ENCODE measurements at places on chromosomes 2 and 18.

DNA sequence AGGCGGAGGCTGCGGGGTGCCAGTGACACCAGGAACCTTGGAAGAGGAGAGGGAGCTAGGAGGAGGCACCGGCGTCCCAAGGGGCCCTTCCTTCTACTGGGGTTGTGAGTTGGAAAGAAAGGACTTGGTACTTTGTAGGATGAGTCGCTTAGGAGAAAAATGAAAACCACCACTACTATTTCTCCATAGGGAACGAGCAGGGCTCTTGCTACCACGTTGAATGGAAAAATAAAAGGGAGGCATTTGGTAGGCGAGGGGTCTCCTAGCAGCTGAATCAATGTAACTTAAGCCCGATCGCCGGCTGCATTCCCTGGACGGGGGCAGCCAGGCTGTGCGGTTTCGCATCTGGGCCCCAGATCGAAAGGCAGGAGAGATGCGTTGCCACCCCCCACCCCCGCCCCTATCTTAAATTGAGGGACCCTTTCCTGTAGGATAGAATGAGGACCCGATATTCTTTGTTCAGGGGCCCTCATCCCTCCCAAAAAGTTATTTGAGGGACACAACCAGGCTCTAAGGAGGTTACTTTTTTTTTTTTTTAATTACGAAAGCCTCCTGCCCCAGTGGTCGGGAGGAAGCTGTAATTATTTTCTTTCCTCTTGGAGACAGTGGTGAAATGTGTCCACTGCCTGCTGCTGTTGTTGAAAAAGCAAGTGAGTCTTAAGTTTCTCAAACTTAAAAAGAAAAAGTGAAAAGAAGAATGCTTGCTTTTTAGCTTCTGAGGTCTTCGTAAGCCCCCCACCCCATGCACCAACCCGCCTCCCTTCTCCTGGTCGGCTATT lies 1.3 kb downstream of the IGFBP2 start:
- no peak for DNase-seq

DNA sequence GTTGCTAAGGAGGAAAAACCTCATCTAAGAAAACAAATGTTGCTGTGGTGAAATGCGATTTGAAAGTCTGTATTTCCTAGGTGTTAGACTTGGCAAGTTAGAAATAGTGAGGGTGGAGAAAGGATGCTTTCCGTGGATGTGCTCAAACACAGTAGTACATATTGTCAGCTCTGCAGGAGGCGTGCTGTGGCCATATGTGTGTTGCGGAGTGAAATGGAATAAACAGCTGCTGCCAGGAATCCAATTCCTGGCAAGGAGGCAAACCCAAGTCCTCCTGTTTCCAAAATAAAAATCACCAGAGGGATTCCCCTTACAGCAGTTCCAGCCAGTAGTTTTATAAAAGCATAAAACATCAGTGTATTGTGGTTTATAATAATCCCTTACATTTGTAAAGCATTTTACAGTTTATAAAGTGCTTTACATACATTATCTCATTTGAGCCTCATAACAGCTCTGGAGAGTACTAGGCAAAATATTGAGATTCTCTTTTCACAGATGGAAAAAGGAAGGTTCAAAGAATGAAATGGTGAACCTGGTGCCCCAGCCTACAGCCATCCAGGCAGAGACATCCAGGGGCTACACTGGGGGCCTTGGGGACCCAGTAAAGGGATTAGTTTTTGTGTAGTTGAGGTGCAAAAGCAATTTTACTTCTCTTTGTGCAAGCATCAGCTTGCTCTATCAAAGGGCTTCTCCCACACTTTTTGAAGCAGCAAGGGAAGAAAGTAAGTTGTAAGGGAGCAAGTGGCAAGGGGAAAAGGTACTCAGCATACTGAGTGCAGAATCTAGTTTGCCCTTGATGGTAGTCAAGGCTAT lies 206.0 kb downstream of the AGPS start:
- no peak for DNase-seq

- no peak for DNase-seq
Observed at GRCh38 chr2:76501641-76502040, 790.9 kb upstream of the GCFC2 start.

DNA sequence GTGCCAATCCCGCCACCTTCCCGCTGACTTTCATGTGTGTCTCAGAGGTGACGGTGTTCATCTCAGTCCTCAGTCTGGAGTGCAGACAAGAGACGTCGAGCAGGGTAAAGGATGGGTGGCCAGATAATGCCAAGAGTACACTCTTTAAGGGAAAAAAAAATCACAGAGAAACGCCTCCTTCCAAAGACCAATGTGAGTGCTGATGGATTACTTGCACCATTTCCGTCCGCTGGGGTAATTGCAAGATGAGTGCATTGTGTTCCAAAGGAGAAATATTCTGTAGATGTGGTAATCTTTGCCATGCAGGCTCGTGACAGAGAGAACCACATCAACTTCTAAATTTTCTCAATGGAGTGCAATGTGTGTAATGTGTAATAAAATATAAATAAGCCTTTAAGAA lies 81.0 kb downstream of the KLHL29 start:
- no peak for DNase-seq

DNA sequence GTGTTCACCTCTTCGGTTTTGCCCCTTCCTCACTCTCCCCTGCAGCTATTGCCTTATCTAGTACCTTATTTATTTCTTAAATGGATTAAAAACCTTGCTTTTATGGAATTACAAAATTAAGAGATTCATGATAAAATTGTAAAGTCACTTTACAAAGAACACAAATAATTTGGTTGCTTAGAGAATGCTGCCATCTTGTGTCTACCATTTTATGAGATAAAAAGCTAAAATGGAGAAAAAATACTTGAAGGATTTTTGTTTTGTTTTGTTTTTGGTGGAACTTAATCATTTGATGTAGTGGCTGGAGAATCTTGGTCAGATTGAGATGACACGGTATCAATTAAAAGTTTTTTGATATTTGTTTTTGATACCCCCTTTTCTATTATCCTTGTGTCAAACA lies 69.6 kb downstream of the R3HDM1 start:
- DNase-seq, result no peak

DNA sequence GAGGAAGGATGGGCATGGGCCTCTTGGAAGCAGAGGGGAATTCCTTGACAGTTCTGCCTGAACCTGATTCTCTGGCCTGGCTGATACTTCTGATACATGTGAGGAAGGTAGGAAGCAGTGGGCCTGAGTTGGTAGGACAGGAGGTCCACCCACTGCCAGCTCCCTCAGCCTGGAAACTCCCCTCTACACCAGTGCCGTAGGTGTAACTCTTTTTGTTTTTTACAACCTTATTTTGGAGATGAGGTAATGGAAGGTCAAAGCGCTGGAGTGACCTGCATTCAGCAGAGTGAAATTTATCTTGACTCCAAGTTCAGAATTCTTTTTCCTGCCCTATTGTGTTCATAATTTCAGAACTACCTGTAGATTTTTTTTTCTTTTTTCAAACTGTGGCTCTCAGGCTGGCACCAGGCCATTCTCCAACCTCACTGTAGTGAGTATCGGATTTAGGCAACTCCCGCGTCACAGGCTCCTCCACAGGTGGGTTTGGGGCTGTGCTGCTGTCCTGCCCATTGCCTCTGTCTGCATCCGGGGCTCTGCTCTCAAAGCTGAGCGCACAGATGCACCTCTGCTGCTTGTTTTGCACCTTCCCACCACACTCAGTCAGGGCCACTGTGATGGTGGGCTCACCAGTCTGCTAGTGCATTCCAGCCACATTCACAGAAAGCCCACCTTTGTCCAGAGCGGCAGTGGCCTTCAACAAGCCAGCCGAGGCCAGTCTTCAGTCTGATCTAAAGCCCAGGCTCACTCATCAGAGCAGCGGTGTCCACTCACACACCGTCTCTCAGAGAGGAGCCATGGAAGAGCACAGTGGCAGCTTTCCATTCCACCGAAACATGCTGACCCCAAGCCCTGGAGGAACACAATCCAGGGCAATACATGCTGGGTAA lies 87.2 kb downstream of the UXS1 start:
- DNase-seq, result no peak

GRCh38 chr2:232787806-232788205 lies 11.4 kb upstream of the KCNJ13 start:
- no peak for DNase-seq

- DNase-seq, result no peak
Observed at GRCh38 chr18:63539904-63540510, 2.2 kb upstream of the SERPINB12 start.

GRCh38 chr2:9984217-9984739 lies 32.8 kb downstream of the GRHL1 start:
- DNase-seq, result peak; percentile 53

GRCh38 chr2:114714313-114714712 lies 271.9 kb downstream of the DPP10 start:
- no peak for DNase-seq

DNA sequence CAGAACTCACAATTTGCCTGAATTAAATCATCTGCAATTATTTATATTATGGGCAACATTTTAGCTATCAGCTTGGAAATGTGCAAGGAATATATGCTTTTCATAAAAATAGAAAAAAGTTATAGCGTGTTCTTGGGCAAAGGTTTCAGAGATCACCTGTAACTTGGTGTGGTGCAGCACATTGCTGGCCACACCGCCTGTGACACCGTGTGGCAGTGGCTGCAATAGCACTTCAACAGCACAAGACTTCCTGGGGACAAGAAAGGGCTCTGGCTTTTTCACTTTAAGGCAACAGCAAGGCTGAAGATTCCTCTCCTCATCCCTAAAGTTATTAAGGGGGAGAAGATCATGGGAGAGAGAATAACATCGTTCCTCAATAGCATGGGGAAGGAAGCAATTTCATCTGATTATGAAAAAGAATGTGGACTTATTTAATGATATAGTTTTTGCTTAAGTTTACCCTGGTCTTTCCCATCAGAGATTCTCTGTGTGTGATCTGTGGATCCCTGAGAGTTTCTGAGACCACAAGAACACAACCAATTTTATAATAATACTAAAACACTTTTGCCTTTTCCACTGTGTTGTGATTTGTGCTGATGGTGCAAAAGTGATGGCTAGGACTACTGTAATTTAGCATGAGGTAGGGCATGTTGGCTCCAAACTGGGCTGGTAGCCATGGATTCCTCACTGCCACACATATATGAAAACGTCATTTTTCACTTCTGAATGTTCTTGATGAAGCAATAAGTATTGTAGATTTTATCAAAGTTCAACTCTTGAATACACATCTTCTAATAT lies 15.0 kb upstream of the SERPINB3 start:
- DNase-seq, result no peak

DNA sequence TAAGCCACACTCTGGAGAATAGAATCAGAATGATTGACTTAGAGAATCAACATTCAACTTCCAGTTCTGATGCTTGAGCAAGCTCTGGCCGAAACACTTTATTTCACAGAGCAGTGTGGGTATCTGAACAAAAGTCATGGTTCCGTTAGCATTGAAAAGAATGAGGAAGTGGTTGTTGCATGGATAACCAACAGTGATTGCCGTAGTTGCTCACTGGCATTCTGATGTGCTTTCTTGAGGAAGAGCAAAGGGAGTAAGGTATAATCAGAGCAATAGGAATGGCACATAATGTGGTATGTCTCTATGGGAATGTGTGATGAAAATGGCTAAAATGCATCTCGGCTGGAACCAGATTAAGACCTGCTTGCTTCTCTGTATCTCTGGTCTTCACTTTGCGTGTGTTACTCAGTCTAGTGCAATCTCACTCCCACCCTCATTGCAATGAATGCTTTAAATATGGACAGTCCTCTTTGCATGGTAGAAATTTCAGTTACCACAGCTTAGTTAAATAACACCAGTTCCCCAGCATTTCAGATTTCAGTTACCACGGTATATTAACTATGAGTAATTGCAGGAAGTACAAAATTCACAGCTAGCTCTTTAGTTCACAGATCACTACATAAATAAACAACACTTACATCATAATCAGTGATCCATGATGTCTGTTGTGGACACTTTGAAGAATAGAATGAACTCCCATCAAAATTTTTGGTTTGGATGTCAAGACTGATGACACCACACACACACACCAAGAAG lies 7.8 kb upstream of the RAB12 start:
- DNase-seq, result no peak

DNA sequence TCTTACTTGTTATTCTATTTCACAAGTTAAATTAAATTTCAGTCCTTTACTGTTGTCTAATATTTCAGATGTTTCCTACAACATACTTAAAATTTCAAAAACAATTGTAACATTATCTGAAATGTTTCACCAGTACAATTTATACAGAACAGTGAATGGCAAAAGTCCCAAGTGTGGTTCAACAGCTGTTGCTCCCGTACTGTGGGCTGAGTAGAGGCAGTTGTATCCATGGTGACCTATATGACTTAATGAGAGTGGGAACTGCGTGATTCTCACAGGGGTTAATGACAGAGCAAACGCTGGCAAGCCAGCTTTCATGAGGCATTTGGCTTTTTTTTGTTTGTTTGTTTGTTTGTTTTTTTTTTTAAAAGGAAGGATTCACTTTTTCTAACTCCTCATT lies 5.3 kb upstream of the PLCL1 start:
- no peak for DNase-seq

- no peak for DNase-seq
Observed at GRCh38 chr2:148122788-148123187, 101.9 kb downstream of the MBD5 start.

GRCh38 chr2:138030459-138030858 lies 66.2 kb downstream of the HNMT start:
- no peak for DNase-seq

DNA sequence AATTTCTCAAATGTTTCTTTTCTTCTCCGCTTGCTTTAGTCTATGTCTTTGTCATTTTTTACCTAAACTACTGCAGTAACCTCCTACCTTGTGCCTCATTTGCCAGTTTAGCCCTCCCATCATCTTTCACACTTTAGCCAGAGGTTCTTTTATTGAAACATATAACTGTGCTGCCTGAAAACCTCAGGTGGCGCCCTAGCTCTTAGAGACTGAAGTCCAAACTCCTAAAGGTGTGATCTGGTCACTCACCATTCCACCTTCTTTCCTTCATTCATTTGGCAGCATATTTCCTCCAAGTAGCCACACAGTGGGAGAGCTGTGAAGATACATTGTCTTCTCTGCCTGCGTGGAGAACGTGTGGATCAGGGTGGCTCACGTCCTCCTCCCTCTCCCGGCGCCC lies 98.2 kb upstream of the MAPRE2 start:
- no peak for DNase-seq

DNA sequence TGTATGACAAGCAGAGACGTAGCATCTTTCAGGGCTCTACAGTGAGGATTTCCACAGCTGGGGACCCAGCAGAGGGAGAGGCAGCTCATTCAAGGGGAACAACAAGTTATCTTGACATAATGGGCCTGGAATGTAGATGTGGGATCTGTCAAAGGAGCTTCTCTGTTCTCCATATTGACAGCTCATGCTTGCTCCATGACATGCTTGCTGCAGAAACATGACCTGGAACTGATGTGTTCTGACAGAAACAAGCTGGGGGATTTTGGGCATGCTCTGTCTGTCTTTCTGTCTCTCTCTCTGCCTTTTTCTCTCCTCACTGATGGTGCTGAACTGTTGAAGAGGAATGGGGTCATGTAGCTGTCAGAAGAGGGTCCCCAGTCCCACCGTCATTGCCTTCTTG lies 79.6 kb downstream of the MMADHC start:
- no peak for DNase-seq

GRCh38 chr2:54636415-54637139 lies 86.9 kb upstream of the EML6 start:
- DNase-seq, result no peak

Data from 8988T (cell line).